Stimulated activated CD4-positive, alpha-beta T cell treated with anti-CD3 and anti-CD28 coated beads, TNF-alpha, amount 100 ng/mL, for 1 hour (primary cell): ENCODE measurements at places on chromosomes 1 and 21.
A peak's percentile ranks its signal among the peaks of the same experiment; 100 is the strongest.

DNA sequence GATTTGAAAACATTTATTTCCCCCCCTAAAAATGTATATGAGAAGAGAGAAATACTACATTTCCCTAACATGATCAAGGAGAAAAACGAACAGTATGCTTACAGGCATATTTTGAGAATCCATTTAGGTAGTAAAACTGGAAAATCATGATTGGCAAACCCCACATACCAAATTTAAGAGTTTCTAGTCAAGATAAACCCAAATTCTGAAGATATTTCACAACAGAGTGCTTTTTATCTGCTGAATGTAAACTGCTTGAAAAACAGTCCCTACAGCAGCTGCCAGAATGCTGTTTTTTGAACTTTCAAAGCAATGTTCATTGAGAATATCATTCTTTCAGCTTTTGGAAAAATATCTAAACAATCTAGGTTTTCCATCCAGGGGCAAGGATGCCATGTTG lies 31.0 kb downstream of the ASH1L start:
- DNase-seq, result no peak

GRCh38 chr1:30305519-30305918 lies 417.9 kb downstream of the MATN1 start:
- DNase-seq, result no peak

GRCh38 chr1:47298025-47298699 lies 15.8 kb downstream of the STIL start:
- no peak for DNase-seq

DNA sequence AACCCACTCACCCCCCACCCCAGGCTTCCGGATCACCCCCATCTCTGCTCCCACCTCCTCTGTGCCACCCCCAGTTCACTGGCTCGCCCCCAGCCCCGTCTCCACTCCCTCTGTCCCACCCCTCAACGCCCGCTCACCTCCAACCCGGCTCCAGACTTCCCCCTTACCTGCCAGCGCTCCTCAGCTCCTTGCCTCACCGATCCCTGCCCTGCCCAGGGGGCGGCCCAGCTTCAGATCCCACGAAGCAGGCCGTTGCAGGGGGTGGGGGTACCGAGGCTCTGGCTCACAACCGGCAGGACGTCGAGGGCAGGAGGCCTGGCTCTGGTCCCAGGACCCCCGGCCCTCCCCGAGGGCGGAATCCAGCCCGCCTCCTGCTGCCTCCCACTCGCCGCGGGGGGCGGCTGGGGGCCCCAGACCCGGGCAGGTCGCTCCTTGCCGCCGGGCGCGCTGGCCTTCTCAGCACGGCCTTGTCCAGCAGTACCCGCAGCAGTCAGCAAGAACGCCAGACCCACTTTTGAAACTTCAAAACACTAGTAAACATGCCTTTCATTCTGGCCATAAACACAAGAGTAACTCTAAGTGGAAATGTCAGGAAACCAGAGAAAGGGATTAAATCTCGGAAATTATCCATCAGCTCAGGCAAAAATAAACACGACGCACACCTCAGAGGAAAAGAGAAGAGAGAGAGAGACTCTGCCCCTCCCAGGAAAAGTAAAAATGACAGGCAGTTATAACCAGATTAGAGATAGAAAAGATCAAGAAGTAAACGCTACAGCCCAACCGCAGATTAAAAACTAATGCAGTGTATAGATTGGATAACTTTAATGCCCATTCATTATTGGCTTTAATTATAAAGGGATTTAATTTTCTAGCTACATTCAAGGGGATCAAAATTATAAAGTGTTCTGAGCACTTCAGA lies 1.0 kb upstream of the FAM89A start:
- DNase-seq, result no peak

GRCh38 chr21:42239973-42240372 lies 21.0 kb downstream of the ABCG1 start:
- DNase-seq, result no peak

- DNase-seq, result no peak
Observed at GRCh38 chr1:40030528-40031135, 9.9 kb upstream of the CAP1 start.

GRCh38 chr1:6041432-6042062 lies 4.1 kb upstream of the KCNAB2 start:
- DNase-seq, result no peak

- no peak for DNase-seq
Observed at GRCh38 chr21:27429710-27430341, 462.9 kb upstream of the ADAMTS5 start.

DNA sequence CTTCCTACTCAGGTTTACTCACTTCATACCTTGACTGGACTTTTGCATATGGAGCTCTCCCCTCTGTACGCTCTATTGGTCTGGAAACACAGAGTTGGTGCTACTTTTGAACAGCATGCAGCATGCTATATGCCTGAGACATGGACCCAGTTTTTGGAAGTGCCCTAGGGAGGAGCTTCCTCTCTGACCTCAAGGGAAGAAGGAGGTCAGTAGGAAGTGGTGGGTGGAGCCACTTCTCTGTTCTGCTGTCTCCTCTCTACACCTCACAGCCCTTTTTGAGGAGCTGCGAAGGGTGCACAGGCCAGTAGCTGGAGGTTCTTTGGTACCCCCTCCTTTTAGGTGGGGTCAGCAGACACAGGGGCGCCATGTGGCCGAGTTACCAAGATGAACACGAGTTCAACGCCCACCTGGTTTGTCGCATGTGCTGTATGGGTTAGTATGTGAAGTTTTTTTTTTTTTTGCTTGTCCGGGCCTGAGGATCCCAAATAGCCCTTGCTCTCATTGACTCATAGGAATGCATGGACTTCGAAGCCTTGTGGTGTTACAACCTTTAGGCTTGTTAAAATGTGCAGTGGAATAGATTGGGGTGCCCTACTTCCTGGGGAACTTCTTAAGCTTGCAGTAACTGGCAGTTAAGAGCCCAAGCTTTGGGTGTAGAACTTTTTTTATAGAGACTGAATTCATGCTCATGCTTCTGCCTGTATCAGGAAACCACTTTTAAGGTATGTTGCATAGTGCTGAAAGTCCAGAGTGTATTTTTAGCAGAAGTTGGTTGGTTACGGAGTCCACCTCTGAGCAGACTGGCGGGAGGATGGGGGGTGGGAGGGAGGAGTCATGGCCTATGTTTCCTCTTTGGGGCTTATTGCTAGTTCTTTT lies 10.7 kb downstream of the MACF1 start:
- no peak for DNase-seq

DNA sequence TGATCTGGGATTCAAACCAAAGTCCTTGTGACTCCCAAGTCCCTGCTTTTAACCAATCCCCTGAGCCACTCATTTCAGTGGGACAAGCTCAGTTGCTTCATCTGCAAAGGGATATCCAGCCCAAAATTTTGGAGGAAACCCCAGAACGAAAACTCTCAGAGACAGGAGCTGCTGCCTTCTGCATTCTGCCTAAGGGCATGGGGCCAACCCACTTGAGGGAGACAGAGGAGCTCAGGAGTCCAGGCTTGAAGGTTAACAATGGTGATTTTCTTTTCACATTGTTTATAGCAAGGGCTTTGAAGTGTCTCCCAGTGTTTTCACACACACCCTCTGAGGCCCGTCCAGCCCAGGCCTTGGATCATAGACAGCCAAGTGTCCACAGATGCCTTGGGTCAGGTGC lies 148.1 kb upstream of the CTTNBP2NL start:
- DNase-seq, result no peak

GRCh38 chr1:162316187-162316586 lies 60.5 kb downstream of the SPATA46 start:
- DNase-seq, result no peak

DNA sequence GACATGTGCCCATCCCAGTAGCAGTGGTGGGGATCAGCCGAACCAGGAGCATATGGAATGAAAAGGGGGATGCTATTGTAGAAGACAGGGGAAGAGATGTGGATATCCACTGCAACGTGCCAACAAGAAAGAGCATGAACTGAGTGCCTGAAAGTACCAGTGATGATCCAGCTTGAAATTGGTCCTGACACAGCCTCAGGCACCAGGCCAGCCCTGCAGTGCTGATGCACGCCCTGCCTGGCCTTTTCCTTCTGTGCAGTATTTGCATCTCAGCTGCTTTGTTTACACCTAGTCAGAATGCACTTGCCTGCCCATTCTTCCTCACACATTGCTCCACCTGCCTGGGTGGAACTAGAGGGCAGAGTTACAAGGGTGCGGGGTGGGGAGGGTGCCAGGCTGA lies 50.3 kb upstream of the ARTN start:
- no peak for DNase-seq

- no peak for DNase-seq
Observed at GRCh38 chr1:30312226-30312625, 411.2 kb downstream of the MATN1 start.

DNA sequence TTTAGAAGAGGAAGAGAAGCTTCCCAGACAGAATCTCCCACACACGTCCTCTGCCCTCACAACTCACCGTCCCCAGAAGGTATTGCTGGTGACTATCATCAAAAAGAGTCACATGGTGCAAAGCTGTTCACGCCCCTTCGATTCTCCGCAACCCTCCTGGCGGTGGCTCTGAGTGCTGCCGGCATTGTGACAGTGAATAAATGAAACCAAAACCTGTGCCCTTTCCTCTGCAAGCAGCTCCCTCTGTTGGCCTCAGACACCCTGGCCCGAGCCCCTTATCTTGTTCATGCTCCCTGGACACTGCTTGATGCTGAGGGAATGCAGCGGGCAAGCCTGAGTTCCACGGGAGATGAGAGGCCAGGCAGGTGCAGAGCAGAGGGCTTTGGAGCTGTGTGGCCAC lies 510.3 kb downstream of the NPHP4 start:
- peak; percentile 6 for DNase-seq

DNA sequence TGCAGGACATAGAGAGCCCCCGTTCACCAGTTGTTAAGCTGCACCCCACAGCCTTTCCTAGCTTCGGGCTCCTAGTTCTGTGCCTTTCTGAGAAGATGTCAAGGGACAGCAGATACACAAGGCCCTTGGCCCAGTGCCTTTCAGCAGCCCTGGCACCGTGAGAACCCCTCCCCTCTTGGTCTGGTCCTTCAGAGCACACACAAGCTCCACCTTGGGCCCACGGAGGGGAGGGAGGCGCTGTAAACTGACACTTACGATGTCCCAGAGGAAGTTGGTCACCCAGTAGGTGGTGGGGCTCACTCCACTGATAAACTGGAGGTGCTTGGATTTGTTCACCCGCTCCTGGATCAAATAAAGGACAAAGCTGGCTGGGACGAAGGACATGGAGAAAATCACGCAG lies 101.6 kb downstream of the ABCA4 start:
- no peak for DNase-seq
